Activated T-helper 1 cell treated with Interleukin-2 at 50 U/mL for 16 hours (primary cell): ENCODE measurements at places on chromosomes 12 and 14.

- DNase-seq, result no peak
Measured at GRCh38 chr14:74846168-74846567, 29.8 kb downstream of the PROX2 start.

- no peak for DNase-seq
Measured at GRCh38 chr12:1332327-1332726, 262.1 kb downstream of the FBXL14 start.

DNA sequence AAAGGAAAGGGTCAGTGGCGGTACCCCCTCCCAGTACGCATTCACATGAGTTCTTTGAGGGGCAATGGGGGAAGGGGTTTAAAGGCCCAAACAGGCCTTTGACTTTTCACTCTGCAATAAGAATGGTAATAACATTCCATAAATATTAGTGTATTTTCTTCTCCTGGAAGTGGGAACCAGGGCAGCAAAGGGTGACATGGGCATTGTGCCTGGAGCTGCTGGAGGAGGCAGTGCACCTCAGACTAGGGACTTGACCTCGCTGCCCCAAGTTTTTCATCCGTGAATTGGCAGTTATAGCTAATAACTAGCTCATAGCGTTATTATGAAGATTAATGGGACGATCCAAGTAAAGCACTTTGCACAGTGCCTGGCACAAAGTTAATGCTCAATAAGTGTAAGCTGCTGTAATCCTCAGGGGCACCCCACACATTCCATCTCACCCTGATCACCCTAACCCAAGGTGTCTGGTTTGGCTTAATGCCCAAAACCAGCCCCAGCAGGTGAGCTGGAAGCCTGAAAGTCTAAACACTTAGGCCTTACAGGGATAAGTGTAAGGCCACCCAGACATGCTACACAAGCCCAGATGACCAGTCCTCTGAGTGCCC is 2.8 kb upstream of the KCNH3 start:
- no peak for DNase-seq

- DNase-seq, result no peak
Measured at GRCh38 chr12:113772505-113773030, 193.6 kb downstream of the RBM19 start.

DNA sequence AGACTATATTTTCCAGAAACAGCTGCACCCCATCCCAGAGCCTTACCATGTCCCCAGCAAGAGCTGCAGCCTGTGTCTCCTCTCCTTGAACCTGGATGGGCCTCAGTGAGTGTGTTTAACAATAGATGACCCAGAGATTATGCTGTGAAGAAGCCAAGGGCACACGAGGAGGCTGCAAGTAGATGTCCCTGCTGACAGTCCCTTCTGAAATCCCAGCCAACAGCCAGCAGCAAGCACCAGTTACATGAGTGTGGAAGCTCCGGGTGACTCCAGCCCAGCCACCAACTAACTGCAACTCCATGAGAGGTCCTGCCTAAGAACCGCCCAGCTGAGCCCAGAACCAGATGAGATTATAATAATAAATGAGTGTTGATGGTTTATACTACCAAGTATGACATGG is 191.7 kb downstream of the BCL11B start:
- DNase-seq, result no peak

DNA sequence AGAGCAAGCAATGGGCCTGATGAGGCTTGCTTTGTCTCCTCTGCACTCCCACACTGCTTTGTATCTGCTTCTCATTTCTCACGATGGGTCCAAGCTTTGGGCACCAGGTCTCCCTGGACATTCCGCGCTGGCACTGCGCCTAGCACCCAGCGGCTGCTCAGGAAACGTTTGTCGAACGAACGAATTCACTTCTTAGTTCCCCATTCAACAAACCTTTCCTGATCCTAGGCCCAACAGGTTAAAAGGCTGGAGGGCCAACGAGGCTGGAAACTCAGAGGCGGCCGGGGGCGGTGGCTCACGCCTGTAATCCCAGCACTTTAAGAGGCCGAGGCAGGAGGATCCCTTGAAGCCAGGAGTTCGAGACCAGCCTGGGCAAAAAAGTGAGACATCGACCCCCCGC is 1.0 kb upstream of the GLRX5 start:
- no peak for DNase-seq

- DNase-seq, result no peak
Measured at GRCh38 chr14:96255501-96256366, at the start of gene BDKRB1. Gene BDKRB1, plus strand, starts transcription at chr14:96256210. Its CDS starts 7,473 bp downstream, at chr14:96263683.
